Right ventricle myocardium superior (tissue), 1 donor: ENCODE measurements at places on chromosomes 6 and 20.
A peak's percentile ranks its signal among the peaks of the same experiment; 100 is the strongest.

GRCh38 chr6:167479301-167479700 lies 154.4 kb downstream of the TTLL2 start:
- DNase-seq, result no peak

- DNase-seq, result no peak
Measured at GRCh38 chr6:166614171-166614583, 12.9 kb downstream of the RPS6KA2 start.

- DNase-seq, result no peak
Measured at GRCh38 chr20:33810259-33810658, 889 bp upstream of the CHMP4B start.

DNA sequence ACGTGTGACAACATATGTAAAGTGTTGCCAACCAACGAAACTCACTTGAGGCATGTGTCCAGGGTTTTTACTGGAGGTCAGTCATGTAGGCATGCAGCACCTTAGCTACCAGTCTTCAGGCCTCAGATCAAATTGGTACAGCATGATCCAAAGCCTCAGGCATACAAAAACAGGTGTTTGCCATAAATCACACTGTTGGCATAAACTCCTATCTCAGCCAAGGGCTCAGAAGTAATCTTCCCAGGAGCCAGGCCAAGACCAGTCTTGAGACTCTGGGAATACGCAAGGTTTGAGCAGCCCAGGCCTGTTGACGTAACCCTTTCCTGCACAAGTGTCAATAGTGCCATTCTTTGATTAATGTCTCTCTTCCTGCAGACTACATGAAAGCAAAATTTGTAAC lies 163.5 kb downstream of the PRL start:
- DNase-seq, result no peak

DNA sequence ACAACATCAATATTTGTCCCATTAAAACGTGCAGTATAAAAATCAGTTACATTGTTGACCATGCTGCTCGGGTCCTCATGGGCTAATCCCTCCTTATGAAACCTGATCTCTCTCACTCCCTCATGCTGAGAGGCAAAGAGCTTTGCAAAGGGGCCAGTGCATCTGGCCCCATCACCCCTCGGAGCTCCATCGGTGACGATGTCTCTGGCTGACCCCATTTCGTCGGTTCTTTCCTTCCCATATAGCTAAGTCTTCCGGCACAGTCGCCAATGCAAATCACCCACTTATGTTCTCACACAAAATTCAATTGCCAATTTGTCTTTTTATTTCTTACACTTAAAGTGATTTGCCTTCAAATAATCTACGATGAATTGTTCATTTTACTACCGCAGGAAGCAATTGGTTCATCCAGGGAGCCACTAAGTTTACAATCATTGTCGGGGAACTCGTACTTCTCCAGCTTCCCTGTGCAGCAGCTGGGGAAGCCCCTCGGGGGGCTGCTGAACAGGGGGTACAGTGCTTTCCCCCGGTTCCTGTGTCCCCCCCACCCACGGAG lies 199.8 kb upstream of the CDH4 start:
- no peak for DNase-seq

GRCh38 chr6:143743301-143744166 lies 65.8 kb downstream of the PHACTR2 start:
- peak; percentile 49 for DNase-seq

DNA sequence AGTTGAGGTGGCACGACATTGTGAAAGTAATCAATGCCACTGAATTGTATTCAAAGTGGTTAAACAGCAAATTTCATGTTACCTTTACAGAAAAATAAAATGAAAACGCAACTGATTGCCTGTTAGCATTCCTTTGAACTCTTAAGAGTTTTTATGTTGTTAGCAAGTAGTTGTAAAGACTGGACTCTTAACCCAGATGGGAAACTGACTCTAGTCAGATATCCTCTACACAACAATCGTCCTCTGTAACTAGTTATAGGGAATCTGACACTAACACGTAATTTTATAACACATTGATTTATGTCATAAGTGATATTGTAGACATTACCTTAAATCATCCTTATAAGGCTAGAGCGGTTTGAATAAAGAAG lies 3.0 kb upstream of the FBXO9 start:
- no peak for DNase-seq

DNA sequence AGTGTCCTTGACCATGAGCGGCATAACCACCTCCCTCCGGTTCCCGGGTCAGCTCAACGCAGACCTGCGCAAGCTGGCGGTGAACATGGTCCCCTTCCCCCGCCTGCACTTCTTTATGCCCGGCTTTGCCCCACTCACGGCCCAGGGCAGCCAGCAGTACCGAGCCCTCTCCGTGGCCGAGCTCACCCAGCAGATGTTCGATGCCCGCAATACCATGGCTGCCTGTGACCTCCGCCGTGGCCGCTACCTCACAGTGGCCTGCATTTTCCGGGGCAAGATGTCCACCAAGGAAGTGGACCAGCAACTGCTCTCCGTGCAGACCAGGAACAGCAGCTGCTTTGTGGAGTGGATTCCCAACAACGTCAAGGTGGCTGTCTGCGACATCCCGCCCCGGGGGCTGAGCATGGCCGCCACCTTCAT lies 4.9 kb downstream of the TUBB1 start:
- no peak for DNase-seq

DNA sequence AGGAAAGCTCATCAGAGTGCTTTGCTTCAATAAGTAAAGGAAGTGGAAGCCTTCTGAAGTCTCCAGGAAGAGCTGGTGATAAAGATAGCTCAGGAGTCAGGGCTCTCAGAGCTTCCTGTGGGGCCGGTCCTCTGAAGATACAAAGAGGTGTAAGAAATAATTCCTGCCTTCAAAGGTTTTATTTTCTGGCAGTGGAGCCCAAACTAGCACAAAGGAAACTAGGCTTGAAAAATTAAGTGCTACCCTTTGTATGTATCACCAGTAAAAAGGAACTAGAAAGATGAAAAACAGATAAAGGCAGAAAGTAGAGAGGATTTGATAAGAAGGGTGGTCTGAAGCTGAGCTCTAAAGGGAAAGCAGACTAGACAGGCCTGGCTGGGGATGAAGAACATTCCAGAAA lies 204.1 kb upstream of the SASH1 start:
- DNase-seq, result no peak

DNA sequence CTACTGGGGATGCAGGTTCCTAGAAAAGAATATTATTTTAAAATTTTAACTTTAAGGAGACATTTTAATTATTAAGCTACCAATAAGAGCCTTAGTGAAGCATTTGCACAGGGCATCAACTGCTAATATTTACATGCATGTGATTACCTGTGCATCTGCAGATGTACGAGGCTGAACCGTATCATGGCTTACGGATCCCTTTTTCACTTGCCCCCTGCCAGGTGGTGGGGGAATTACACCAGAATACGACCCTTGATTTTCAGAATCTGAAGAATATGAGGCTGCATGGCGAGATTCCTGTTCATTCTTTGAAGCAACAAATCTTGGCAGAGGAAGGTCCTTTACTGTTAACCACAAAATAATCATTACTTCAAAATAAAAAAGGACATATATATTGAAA lies 42.7 kb downstream of the REPS1 start:
- no peak for DNase-seq

DNA sequence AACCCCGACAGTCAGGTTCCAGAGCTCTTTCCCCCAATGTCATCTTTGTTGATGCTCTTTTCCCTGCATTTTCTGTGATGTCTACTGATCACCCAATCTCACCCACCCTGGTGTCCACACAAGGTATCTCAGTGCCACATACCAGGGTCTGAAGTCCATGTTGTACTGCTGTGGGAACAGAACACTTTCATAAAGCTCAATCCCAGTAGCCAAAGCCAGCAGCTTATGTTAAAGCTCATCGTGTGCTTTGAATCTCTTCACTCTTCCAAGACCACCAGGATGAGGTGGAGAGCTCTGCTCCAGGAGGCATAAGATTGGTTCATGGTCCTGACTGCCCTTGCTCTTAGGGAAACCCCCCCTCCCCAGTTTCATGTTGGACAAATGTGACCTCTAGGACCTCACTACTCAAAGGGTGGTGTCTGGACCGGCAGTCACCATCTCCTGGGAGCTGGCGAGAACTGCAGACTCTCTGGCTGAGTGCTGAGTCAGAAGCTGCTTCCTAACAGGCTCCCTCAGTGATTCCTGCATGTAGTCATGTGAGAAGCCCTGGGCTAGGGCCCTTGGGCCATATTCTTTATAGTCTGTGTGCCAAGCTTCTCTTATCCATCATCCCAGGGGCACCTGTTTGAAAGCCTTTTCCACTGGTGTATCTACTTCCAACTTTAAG lies 13.4 kb upstream of the CPNE5 start:
- DNase-seq, result no peak

- no peak for DNase-seq
Measured at GRCh38 chr20:7853493-7853892, 86.8 kb downstream of the HAO1 start.

DNA sequence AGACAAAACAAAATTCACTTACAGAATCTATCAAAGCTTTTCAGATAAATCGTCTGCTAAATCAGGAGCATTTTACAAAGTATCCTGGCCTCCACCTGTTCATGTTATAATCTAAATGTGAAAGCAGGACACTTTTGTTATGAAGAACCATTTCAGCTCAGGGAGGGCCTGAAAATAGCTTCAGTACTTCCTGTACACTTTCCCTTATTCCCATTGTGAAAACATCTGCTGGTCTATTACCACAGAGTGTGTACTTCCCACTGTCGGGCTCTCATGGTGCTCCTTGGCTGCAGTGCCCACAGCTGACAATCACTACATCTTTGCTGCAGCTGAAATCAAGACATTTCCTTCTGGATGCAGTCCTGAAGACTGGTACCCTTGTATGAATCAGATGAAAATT lies 128.1 kb downstream of the OPRM1 start:
- DNase-seq, result no peak

DNA sequence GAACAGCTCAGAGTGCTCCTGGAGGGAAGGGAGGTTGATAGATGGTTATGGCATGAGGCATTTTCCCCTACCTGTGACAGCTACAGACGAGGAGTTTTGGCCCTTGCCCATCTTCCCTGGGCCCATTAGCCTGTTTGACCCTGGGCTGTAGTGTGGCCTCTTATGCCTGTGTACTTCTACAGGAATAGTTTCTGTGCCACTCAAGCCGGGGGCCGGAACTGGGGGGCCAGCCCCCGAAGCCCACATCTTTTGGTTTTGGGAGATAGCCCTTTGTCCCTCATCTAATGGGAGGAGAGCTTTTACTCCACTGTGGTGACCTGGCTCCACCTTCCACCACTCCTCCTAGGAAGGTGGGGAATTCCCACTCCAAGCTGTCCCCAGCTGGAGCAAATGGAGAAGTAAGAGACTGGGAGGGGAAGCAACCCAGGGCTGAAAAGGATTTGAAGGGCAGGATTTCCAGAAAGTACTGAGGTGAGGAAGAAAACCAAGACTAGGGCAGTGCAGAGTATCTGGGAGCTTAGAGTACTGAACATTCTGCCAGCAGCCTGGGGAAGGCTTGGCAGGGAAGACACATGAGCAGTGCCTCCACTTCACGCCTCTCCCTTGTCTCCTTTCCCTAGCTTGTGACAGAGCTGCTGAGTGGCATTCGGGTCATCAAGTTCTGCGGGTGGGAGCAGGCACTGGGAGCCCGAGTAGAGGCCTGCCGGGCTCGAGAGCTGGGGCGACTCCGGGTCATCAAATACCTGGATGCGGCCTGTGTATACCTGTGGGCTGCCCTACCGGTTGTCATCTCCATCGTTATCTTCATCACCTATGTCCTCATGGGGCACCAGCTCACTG lies 6.9 kb downstream of the ABCC10 start:
- peak; percentile 56 for DNase-seq

DNA sequence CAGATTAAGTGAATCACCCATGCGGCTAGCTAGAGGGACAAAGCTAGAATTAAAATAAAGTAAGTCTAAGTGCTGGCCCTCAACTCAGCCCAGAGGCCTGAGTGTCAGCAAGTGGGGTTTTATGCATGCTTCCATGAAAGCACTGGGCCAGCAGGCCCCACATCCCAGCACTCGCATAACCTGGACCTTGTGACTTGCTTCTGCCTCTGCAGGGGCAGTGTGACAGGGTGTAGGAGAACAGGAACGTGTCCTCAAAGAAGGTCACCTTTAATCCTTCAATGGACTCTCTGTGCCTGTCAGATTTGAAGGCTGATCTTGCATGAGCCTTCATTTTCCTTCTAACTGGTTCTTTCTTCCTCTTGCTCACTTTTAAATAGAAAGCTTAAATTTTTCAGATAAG lies 183.4 kb downstream of the ALDH8A1 start:
- no peak for DNase-seq

DNA sequence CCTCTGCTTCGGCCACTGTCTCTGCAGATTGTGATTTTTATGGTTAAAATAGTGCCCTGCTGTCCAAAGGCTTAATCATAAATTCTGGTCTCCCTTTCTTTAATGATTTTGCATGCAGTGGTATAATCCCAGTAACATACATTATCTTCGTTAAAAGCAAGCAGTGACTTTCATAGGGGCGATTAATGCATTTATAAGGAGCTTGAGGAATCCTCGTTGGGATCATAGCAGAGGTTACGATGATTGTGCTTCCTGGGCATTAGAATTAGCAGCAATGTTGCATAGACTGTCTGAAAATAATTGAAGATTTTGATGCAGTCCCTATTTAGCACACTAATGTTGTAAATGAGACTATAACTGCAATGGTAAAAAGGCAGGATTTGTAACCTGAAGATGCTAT lies 181.3 kb downstream of the PRL start:
- DNase-seq, result no peak

DNA sequence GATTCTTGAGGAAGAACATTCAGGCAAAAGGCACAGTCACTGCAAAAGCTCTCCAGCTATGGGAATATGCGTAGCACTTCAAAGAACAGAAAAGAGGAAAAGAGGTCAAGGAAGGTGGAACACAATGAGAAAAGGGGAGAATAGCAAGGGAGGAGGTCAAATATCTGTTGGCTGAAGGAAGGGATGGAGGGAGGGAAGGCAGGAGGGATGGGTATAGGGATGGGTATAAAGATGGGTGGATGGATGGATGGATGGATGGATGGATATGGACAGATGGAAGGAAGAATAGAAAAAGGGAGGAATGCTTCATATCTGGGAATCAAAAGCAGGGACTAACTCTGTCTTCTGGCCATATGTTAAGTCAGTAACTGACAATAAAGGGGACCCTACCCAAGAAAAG lies 164.2 kb upstream of the TOP1 start:
- DNase-seq, result no peak

- no peak for DNase-seq
Measured at GRCh38 chr20:47730744-47731143, 54.5 kb downstream of the SULF2 start.

GRCh38 chr20:44480097-44480496 lies 4.4 kb downstream of the TTPAL start:
- DNase-seq, result no peak

- no peak for DNase-seq
Measured at GRCh38 chr6:43746071-43746470, 23.9 kb upstream of the VEGFA start.

DNA sequence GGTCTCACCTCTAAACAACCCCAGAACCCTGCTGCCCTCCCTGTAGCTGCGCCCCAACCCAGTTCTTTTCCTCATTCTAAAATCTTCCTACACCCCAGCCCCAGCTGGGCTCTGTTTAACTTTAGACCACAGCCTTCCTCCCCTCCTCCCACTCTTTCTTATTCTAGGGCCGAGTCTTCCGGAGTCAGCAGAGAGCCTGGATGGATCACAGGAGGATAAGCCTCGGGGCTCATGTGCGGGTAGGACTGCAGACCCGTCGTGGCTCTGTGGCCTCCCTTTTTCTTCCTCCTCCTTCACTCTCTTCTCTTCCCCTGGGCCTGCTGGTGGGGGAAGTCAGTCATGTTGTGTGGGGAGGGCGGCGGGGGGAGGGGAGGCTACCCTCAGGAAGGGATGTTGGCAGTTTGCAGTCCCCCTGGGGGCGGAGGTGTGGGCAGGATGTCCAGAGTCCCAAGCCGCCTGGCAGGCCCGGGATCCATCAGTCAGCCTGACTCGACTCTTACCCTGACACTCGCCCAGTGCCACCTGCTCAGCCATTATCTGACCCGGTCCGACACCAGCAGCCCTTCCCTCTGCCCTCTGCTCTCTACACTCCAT lies 8.1 kb downstream of the CAPN11 start:
- DNase-seq, result no peak
